ENCODE measurements at places on chromosomes 16 and 17.

GRCh38 chr17:73112246-73112645 is 19.8 kb upstream of the SLC39A11 start:
- DNase-seq, result no peak

- no peak for DNase-seq
Measured at GRCh38 chr16:25563700-25564099, 128.1 kb upstream of the HS3ST4 start.

DNA sequence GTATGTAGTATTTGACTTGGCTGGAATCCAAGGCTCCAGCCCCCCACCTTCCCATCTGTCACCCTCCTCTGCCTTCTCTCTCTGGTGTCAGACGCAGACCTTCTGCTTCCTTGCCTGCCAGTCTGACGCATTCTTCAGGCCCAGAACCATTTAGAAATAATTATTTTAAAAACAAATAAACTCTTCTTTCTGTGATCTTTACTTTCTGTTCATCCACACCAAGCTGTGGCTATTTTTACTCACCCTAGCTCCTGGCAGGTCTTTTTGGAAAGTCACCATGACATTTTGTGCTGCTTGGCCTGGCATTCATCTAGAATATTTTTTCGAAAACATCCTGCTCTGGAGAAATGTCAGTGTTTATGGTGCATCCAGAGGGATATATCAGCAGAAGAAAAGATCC is 330.7 kb upstream of the ASIC2 start:
- DNase-seq, result no peak

- peak; percentile 32 for DNase-seq
Measured at GRCh38 chr17:34616148-34616547, 36.8 kb downstream of the TMEM132E start.

GRCh38 chr16:84058664-84059063 is 16.1 kb upstream of the SLC38A8 start:
- DNase-seq, result no peak

DNA sequence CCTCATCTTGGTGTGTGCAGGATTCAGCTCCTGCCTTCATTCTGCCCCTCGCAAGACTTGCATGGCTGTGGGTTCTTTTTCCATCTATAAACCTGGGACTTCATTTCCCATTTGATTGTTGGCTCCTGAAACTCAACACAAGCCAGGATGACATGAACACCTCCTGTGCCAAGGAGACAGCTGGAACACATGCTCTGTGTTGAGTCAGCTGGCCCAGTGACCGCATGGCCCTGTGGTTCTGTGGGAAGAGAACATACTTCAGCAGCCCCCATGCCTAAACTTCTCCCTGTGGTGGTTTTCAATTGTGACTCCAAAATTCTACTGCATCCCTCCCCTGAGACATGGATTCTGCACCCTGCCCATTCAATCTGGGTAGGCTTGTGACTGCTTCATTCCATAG is 57.9 kb upstream of the FOXF1 start:
- DNase-seq, result no peak

DNA sequence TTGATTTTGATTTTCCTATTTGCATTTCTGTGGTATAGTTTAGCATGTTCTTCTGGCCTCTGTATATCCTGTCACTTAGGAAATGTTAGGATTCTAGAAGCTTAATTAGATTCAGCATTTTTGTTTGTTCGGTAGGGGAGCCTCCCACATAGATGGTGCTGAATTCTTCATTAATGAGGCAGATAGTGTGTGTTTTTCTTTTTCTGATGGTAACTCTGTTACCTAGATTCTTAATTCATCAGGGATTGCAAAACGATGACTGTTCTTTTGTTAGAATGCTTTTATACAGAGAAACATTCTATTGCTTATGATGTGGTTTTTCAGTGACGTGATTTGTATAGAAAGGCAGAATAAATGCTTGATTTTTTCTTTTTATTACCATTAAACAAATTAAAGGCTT is 19.0 kb downstream of the BANP start:
- no peak for DNase-seq

Data from NCI-H187 (cell line).